ENCODE measurements at places on chromosomes 6 and 20. TPM values are rescaled to one million over a fixed set of nuclear protein-coding genes. Genes with fewer than 3 reads are reported as not detected.

Gene MAPK13
- total RNA-seq = 0.13 TPM

Gene ZBTB46
- 8.1 TPM for total RNA-seq

- DNase-seq = no peak
These were observed 6.2 kb downstream of the GJE1 start for GRCh38 chr6:142138876-142139275.

DNA sequence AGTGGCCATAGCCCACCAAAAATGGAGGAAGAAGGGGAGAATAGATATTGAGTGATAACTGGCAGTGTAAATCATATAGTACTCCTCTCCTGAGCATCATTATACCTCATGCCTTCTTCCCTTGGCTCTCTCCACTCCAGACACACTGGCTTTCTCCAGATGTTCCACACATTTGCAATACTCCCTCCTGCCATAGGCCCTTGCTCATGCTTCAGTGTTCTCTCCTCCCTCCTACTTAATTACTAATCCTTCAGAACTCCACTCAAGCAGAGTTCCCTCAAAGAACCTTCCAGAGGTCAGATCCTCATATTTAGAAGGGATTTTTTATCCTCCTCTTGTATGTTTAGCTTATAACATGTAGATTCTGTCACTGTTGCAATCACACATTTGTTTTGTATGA lies 279.5 kb upstream of the SUPT3H start:
- DNase-seq = no peak

- DNase-seq = no peak
These were observed 1.8 kb downstream of the OSER1 start for GRCh38 chr20:44208770-44209169.

GRCh38 chr20:9981829-9982228 lies 53.0 kb upstream of the ANKEF1 start:
- DNase-seq = no peak

DNA sequence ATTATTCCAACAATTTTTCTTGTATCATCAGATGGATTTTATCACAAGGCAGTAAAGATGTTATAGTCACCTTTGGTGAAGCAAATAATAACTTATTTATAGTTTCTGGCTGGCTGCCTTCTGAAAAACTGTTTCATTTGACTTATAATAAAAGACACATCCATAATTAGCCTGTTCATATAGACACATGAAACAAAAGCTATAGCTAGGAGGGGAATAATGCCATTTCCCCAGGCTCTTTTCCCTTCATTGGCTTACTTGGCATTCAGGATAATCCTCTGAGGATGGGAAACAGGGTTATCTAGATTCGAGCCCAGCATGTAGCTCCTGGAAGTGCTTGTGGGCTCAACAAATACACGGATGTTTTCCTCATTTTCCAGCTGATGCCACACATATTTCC lies 17.5 kb downstream of the MMP24 start:
- no peak for DNase-seq

DNA sequence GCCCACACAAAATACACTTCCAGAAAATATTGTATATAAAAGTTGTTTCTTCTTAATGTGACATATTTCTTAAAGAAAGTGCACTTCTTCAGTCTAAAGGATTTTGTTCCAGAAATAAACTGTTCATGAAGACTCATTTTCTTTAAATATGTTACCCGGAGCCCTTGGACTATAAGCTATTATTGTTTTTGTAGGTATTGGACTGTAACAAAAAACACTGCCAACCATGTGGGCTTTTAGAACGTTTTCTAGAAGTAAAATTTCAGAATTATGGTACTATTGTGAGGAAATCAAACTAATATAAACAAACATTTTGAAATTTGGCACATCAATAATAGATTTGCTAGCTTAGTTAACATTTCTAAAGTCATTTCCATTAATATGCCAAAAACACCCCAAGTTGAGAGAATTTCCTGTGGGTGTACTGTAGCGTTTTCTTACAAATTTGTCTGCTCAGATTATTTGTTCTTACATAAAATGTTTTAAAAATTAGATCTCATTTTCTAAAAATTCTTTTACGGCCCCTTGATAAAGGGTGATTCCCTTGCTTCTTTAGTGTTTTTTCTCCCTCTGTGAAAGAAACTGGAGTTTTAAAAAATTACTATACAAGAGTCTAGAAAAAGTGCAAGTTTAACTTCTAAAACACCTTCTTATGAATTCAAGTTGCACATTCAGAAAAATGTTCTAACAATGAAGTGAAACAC lies 3.4 kb downstream of the NKX2-4 start:
- DNase-seq = no peak
